IMR-90 (cell line): ENCODE measurements at places on chromosomes 12 and 14. TPM values are rescaled to one million over a fixed set of nuclear protein-coding genes. Genes with fewer than 3 reads are reported as not detected.

GRCh38 chr12:9707356-9707755 is 25.5 kb downstream of the CLECL1 start:
- no peak for DNase-seq

DNA sequence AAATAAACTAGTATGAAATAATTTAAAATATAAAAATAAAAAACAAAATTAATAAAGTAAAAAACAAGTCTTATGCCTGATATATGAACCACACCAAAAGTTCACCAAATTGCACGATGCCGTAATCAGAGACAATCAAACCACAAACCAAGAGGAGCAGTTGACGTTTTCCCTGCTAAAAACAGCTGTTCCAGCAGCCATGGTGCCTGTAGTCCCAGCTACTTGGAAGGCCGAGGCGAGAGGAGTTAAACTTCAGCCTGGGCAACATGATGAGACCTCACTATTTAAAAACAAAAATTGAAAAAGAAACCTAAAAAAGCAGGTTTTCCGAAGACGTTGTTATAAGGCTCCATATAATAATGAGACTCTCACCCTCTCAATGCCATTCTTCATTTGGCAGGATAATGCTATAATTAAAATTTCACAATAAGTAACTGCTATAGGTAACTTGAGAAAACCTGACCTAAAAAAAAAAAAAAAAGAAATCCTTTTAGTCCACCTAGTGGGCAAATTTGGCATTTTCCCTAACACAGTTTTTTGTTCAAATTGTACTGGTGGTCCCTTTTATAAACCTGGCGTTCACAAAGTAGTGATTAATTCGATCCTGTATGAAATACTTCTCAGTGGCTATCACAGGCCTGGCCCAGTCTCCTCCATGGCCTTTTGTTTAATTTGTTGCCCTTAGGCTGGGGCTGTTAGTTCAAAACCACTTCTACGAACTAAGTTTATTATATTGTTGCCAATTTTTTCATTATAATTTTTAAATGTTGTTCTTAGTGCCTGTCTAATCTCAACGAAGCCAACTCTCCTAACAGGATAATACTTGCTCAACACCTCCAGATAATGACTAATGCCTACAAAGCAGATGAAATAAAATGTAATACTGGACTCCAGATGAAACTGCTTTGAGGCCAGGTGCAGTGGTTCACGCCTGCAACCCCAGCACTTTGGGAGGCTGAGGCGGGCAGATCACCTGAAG is 62.1 kb downstream of the TNFAIP2 start:
- peak; percentile 38 for DNase-seq

Gene POU6F1
- 0.90 and 1.9 TPM in 2 replicates for total RNA-seq

DNA sequence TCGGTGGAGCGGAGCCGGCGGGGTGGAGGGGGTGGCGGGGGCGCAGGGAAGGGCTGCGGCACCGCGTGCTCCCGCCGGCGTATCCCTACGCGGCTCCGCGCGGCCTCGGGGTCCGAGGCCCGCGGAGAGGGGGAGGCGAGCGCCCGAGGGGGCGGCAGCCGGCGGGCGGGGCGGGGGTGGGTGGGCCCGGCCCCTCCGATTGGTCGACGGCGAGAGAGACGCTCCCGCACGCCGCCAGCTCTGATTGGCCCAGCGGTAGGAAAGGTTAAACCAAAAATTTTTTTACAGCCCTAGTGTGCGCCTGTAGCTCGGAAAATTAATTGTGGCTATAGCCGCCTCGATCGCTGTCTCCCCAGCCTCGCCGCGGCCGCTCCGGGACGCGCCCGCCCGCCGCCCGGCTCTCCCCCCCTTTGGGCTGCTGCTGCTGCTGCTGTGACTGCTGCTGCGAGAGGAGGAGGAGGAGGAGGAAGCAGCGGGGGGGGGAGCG is at the start of gene FOXG1:
FOXG1 (plus strand) TSS at position 319 of the 487 bp plus-strand sequence. CDS start 493 bp downstream, outside the sequence.
- no peak for DNase-seq

Gene VRTN
- not detected in 2 replicates for total RNA-seq

Gene GSC
- not detected in 2 replicates for total RNA-seq

Gene ETFRF1
- total RNA-seq, result 8.6 and 17.5 TPM in 2 replicates

DNA sequence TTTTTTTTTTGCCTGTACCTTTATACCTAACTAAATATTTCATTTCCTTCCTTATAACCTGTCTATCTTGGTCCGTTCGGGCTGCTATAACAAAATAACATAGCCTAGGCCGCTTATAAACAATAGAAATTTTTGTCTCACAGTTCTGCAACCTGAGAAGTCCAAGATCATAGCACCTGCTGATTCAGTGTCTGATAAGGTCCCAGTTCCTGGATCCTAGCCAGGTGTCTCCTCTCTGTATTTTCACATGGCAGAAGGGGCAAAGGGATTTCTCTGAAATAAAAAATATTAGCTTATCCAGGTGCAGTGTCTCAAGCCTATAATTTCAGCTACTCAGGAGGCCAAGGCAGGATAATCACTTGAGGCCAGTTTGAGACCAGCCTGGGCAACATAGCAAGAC is 1046.6 kb upstream of the USP15 start:
- DNase-seq, result no peak

DNA sequence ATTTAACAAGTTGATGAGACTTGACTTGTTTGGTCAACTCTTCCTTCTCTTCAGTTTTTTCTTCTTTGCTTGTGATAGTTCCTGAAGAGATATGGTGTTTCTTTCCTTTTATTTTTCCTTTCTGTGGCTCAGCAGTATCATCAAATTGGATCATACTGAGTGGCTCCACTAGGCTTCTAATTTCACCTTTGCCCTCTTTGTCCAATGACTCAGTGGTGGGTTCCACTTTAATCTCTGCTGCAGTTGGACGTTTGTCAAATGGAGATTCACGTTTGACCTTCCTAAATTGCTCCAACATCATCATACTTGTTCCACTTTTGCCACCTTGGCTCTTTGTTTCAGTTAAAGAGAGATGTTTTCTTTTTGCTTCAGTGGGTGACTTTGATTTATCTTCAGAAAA is 41.5 kb downstream of the FAM186A start:
- DNase-seq, result no peak

GRCh38 chr14:68148276-68148675 is 328.7 kb downstream of the RAD51B start:
- peak; percentile 55 for DNase-seq

Gene NINJ2
- total RNA-seq, result not detected in 2 replicates

DNA sequence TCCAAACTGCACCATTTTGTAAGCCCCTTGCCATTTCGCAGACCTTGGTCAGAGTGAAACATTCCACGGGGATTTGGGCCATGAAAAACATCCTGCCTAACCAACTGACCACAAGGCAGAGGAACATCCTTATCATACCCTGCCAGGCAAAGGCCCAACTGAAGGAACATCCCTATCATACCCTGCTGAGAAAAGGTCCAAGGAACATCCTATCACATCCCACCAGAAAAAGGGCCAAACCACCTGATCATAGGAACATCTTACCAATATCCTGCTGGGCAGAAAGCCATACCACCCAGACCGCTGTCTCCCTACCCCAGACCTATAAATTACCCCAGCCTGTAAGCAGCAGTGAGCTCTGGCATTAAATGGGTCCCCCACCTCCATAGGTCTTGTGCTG is 19.4 kb upstream of the LRRC9 start:
- no peak for DNase-seq

- no peak for DNase-seq
These were observed 16.5 kb downstream of the OR6J1 start for GRCh38 chr14:22627506-22628263.

DNA sequence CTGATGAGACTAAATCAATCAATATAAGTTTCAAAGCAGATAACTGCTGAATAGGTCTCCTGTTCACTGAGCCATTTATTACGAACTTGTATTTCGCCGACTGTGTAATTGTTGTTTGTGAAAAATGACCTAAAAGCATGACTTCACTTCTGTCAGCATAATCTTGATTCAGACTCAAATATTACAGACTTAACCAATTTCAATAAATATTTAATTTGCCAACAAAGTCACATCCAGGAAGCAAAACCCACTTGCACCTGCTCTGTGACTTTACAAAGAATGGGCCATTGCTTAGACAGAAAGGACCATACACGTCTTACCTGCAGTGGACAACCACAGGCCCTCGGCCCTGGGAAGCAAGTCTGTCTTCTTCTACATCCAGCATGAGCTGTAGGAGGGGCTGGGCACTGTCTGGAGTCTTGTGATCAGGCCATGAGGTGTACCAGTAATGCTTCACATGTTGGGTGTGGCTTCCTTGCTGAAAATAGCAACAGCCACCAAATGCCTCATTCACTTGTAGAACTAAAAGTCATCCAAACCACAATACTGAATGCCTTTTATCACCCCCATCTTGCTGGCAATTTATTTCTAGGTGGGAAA is 23.5 kb upstream of the PTPRB start:
- peak; percentile 77 for DNase-seq

DNA sequence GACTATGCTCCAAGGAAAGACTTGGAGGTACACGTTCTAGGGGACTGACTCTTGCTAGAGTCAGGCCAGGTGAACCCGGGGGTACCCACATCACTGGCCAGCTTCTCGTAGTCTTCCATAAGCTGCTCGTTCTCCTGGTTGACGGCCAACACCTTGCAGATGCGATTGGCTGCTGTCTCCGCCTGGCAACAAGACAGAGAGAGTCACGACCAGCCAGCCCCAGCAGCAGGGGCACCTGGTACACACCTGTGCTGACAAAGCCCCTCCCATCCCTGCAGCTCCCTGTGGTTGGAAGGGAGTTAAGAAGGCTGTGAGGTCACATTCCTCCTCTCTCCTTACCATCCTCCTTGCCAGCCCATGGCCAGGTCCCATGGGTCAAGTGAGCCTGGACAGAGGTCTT is 85.5 kb downstream of the ACTN1 start:
- no peak for DNase-seq

Gene SIX4
- total RNA-seq, result 28.1 and 42.7 TPM in 2 replicates

Gene TAS2R8
- total RNA-seq, result not detected in 2 replicates

GRCh38 chr12:92138626-92139025 is 7.0 kb downstream of the BTG1 start:
- DNase-seq, result no peak

Gene SERPINA10
- total RNA-seq, result not detected in 2 replicates

- DNase-seq, result peak; percentile 78
These were observed 27.0 kb downstream of the GPR135 start for GRCh38 chr14:59438195-59438647.

Gene NOVA1
- 0.90 and 1.1 TPM in 2 replicates for total RNA-seq

DNA sequence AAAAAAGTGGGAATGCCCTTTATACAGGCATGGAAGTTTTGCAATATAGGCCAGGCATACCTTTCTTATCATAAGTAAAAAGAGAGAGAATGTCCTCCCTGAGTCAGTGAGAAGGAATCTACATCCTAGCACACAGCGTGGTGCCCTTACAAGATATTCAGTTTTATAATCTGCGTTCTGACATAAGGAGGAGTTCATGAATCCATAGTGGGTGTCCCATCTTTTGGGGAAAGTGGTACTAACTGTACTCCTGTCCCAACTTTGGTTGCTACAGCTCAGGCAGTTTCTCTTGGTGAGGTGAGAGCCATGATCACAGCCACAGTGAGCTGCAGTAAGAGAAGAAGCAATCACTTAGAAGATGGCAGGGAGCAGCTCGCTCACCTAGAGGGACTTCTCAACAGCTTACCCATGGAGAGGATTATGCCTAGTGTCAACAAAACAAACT is 332.9 kb downstream of the BCAT1 start:
- DNase-seq, result peak; percentile 78

Gene LGALS3
- 84.4 and 145 TPM in 2 replicates for total RNA-seq

Gene CD27
- total RNA-seq, result not detected in 2 replicates

- DNase-seq, result peak; percentile 93
These were observed 109.4 kb upstream of the HIF1A start for GRCh38 chr14:61585598-61586543.

Gene MSI1
- not detected in 2 replicates for total RNA-seq

DNA sequence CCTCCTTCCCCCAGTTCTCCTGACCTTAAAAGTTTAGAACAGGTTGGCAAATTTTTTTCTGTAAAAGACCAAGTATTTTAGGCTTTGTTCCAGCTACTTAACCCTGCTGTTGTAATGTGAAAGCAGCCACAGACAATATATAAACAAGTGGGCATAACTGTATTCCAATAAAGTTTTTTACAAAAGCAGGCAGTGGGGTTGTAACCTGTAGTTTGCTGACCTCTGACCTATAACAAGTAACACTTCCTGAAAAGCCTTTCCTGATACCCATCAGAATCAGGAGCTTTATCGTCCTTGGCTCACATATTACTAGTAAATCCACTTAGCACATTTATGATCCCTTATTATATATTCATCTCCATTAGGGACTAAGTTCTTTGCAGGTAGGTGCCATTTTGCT is 13.1 kb upstream of the SMARCC2 start:
- no peak for DNase-seq

GRCh38 chr12:124734224-124734788 is 129.4 kb downstream of the SCARB1 start:
- peak; percentile 54 for DNase-seq

DNA sequence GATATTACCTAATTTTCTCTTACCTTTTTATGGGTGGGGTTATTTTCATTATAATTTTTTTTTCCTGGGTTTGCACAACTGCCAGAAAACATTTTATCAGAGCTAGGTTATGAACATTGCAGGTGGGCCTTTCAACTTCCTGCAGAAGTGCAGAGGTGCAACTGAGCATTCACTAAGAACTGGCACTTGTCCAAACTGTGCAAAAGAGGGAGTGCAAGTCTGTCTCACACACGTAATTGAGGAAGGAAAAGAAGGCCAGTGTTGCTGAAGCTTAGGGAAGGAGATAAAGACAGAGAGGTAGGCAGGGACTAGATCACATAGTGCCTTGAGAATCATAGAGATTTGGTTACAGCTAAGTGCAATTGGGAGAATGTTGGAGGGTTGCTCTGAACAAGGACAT is 14.1 kb upstream of the AMN1 start:
- DNase-seq, result no peak

DNA sequence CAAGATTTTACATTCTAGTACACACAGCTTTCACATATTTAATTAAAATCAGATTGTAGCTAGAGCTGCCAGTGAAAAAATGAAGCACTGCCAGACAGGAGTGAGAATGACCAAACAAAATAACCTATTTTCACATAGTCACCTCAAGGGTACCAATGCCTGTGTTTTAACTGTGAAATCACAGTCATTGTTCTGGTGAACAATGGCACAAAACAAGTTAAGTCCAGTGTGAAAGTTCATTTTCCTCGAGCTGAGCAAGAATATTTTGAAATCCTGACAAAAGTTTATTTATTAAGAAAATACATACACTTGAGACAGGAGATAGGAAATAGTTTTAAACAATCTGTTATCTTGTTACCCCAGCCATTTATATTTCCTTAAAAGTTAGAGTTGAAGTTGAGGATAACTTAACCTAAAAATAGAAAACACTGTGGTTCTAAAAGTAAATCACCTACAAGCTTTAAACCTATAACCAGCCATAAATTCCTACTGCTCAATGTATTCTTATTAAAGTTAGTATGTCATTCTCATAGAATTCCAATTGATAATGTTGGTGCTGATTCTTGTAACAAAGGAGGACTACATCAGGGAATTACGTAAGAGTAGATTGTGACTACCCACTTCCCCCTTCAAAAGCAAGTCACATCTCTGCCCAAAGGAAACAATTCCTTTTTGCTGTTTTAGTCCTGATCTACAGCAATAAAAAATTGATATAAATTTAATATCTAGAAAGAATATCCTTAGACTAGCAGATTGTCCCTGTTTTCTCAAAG is 15.9 kb downstream of the DENND5B start:
- DNase-seq, result peak; percentile 55

Gene KLHDC1
- total RNA-seq, result 0.90 and 1.9 TPM in 2 replicates

Gene DAAM1
- total RNA-seq, result 5.4 and 10.3 TPM in 2 replicates

Gene AACS
- 21.1 and 22.0 TPM in 2 replicates for total RNA-seq
